ENCODE measurements at places on chromosomes 16 and 17.

- DNase-seq, result no peak
These were observed 12.8 kb downstream of the CRISPLD2 start for GRCh38 chr16:84832488-84833143.

DNA sequence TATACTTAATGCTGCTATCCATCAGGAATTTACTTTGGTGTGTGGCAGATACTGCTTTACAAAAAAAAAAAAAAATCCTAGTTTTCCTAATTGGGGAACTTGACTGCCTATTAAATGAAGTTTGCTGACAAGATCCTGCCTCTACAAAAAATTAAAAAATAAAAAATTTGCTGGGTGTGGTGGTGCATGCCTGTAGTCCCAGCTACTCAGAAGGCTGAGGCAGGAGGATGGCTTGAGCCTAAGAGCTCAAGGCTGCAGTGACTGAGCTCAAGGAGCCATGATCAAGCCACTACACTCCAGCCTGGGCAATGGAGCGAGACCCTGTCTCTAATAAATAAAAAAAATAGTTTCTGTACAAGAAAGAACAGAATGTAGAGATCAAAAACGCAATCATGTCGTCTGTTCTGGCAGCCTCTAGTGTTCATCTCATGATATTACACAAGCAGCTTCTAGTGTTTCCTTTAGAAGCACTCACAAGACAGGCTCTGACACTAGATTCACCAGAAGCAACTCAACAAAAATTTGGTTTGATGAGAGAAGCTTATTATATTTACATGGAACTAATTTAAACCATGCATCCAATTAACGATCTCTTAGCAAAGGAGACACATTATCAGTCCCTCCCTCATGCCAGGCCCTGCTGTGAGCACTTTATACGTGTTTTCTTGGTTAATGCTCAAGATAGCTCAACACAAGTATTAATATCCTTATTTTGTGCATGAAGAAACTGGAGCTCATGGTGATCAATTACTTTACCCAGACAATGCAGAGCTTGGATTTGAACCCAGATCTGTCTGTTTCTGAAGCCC, 6.8 kb upstream of the KRTAP17-1 start:
- DNase-seq, result no peak

GRCh38 chr16:4114257-4115208, 1.7 kb downstream of the ADCY9 start:
- DNase-seq, result no peak

GRCh38 chr17:48624544-48625494, 1.3 kb downstream of the HOXB9 start:
- DNase-seq, result no peak

DNA sequence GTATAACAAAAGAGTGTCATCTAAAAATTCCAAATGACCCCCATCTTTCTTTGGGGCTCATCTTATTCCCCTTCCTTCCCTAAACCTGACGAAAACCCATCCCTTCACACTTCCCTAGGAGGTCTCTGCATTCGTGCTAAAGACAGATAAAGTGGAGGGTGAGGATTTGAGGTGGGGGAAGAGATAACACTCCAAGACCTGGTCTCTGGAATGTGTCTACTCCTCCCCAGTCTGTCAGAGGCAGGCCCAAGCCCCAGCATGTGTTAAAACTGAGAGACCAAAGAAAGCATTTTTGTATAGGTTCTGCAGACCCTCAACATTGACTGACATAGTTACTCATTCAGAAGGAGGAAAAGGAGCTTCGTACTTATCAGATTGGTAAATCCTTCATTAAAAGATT, 11.0 kb upstream of the LHX1 start:
- no peak for DNase-seq

DNA sequence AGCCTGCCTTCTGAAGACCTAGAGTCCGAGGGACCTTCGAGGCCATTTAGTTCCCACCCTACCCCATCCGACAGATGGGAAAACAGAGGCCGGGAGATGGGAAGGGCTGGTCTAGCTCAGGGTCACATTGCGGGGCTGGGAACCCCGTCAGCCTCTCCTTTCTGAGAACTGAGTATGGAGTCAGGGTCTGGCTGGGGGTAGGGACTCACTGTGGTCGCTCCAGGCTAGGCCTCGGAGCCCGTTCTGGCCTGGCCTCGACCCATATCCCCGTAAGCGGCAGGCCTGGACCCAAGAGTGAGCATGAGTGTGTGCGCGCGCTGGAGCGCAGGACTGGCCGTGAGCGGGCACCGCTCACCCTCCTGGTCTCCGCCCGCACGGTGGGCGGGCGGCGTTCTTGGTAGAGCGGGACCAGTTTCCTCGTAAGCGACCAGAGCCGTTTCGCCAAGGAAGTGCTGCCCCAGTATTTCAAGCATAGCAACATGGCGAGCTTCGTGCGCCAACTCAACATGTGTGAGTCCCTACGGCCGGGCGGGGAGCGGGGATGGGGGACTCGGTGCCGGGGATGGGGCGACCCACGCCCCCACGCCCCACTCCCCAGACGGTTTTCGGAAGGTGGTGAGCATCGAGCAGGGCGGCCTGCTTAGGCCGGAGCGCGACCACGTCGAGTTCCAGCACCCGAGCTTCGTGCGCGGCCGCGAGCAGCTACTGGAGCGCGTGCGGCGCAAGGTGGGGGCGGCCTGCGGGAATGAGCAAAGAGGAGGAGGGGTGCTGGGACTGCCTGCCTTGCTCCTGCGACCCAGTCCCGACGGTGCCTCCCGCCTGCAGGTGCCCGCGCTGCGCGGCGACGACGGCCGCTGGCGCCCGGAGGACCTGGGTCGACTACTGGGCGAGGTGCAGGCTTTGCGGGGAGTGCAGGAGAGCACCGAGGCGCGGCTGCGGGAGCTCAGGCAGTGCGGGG, 855 bp downstream of the HSF4 start:
- no peak for DNase-seq

GRCh38 chr16:84277244-84277823, 17.3 kb upstream of the WFDC1 start:
- DNase-seq, result peak; percentile 69

GRCh38 chr17:57463103-57463885, 207.0 kb downstream of the MSI2 start:
- peak; percentile 75 for DNase-seq

DNA sequence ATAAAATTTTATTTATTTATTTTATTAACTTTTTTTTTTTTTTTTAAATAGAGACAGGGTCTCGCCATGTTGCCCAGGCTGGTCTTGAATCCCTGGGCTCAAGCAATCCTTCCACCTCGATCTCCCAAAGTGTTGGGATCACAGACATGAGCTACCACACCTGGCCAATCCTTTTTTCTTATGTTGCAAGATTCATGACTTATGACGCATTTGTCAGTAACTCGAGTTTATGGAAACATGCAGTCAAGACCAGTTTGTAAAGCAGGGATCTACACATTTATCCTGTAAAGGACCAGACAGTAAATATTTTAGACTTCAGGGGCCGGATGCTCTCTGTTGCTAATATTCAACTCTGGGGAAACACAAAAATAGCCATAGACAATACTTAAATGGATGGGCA, 9.4 kb upstream of the MAP2K6 start:
- DNase-seq, result no peak

GRCh38 chr16:73978407-73978784, 318.2 kb upstream of the PSMD7 start:
- DNase-seq, result no peak

DNA sequence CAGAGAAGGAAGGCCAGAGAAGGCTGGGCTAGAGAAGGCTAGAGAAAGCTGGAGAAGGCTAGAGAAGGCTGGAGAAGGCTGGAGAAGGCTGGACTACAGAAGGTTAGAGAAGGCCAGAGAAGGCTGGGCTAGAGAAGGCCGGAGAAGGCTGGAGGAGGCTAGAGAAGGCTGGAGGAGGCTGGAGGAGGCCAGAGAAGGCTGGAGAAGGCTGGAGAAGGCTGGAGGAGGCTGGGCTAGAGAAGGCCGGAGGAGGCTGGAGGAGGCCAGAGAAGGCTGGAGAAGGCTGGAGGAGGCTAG, 6.4 kb upstream of the OGFOD3 start:
- no peak for DNase-seq

GRCh38 chr16:69745232-69745612, 9.5 kb downstream of the NOB1 start:
- DNase-seq, result no peak

DNA sequence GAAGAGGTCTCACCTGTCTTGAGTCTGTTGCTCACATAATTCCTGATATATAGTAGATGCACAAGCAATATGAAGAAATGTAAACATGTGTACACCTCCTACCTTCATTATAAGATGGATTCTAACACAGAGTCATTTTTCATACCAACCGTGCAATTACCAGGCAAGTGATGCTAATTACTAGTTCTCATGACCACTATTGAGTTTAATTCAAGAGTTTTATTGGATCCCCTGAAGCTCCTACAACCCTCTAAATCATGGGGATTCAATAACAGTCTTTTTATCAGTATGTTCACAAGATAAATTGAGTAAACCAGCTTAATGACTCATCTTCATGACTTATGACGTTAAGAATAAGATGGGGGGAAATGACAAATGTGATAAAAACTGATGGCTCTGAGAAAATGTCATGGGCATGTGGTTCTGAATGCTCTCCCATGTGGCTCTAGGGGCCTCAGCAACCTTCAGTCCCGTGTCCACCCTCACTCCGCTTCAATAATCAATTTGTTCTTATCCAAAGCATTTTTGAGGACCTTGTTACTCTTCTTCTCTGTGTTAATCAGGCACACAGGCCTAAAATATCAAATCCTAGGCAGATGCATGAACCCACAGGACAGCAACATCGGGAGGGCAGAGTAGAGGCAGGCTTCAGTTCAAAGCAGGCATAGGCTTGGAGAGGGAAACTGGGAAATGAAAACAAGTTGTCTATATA, 42.8 kb downstream of the PRAC1 start:
- no peak for DNase-seq

DNA sequence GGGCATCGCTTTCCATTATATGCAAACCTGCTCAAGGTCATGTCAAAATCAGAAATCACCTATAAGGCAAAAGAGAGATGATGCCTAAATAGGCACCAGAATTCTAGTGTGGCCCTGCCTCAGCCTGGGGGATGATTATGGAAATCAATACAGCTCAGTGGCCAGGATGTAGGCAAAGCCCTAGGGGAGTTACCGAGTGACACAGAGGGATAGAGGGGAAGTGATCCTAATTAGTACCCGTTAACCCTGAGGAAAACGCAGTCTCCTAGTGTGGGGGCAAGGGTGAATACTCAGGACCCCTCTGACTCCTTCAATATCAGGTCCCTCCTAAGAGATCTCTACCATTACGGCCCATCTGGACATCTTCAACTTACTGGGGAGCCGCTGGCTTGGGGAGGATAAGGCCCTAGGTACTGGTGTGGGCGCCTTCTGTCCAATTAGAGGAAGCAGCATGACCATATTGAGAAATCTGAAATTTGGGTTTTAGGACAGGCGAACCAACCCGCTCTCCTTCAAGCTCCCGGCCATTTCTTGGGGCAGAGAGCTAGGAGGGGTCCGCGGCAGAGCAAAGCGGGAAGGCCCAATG, 725 bp downstream of the NT5C3B start:
- DNase-seq, result no peak

- DNase-seq, result no peak
These were observed 12.0 kb upstream of the PNPO start for GRCh38 chr17:47929218-47930000.

GRCh38 chr16:56423584-56424403, 1.6 kb downstream of the AMFR start:
- DNase-seq, result no peak

DNA sequence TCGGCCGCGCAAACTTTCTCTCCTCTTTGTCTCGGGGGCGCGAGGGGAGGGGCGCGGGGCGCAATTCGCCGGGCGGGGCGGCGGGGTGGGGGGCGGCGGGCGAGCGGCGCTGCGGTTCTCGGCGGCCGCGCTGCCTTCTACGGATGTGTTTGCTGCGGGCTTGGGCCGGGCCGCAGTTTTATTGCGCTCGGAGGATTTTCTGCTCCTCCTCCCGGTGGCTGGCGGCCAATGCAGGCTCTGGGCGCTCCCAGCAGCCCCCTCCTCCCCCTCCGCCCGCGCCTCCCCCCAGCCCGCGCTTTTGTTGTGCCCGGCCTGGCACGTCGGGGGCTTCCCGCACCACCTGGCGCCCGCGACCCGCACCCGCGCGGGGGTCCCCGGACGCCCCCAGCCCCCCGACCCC, at the start of gene TIMP2:
Gene TIMP2 (minus strand): TSS at position 154 of the 400 bp plus-strand sequence. CDS start 299 bp downstream, outside the sequence.
- peak; percentile 60 for DNase-seq

GRCh38 chr17:15891318-15891717, 53.6 kb upstream of the ADORA2B start:
- DNase-seq, result no peak

GRCh38 chr17:75759457-75759856, 5.5 kb downstream of the GALK1 start:
- DNase-seq, result no peak

- no peak for DNase-seq
These were observed 215.7 kb downstream of the PRKCA start for GRCh38 chr17:66518108-66518507.

DNA sequence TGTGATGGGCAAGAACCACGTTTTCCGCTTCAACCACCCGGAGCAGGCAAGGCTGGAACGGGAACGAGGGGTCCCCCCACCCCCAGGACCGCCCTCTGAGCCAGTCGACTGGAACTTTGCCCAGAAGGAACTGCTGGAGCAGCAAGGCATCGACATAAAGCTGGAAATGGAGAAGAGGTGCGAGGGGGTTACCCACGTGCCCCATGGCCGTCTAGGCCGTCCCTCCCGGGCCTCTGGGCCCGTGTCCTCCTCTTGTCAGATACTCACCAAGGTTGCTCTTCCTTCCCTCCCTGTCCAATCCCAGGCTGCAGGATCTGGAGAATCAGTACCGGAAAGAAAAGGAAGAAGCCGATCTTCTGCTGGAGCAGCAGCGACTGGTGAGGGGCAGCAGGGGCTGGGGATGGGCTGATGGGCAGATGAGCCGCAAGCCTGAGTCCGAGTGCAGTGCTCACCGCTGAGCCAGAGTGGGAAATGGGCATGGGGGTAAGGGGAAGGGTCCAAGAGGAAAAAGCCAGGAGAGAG, 14.7 kb downstream of the SLC52A1 start:
- DNase-seq, result no peak

DNA sequence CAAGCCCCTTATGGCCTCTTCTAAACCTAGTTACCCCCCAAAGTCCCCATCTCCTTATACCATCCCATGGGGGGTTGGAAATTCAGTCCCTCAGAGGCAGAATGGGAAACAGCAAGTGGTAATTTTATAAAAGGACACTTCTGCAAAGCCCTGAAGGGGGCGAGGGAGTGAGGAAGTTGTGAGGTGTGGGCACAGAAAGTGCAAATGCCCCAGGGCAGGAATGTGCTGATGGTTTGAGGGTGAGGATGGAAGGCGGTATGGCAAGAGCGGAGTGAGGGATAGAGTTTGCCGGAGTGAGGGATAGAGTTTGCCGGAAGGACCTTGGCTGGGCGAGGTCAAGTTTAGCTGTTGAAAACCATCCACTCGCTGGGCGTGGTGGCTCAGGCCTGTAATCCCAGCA, 52.7 kb downstream of the HAPSTR1 start:
- DNase-seq, result no peak

- no peak for DNase-seq
These were observed 538.9 kb downstream of the WWOX start for GRCh38 chr16:78638371-78638770.

GRCh38 chr17:72336026-72336803, 215.4 kb downstream of the SOX9 start:
- no peak for DNase-seq

DNA sequence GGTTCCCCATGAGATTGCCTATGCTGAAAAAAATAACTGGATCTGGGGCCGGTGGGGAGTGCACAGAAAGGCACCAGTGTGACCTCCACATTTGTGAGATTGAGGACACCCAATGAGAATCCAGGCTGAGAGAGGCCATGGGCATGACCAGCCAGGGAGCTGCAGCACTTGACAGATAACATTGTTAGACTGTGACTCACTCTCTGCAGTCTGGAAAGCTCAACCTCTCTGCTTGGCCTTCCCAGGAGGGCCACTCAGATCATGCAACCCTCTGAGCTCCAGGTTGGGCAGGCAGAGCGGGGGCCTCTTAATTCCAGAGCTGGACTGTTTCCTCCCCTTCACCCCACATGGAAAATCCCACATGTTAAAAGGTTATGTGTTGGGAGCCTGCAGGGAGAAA, 30.1 kb downstream of the FZD2 start:
- DNase-seq, result no peak
